ENCODE measurements at places on chromosomes 13 and 19.

DNA sequence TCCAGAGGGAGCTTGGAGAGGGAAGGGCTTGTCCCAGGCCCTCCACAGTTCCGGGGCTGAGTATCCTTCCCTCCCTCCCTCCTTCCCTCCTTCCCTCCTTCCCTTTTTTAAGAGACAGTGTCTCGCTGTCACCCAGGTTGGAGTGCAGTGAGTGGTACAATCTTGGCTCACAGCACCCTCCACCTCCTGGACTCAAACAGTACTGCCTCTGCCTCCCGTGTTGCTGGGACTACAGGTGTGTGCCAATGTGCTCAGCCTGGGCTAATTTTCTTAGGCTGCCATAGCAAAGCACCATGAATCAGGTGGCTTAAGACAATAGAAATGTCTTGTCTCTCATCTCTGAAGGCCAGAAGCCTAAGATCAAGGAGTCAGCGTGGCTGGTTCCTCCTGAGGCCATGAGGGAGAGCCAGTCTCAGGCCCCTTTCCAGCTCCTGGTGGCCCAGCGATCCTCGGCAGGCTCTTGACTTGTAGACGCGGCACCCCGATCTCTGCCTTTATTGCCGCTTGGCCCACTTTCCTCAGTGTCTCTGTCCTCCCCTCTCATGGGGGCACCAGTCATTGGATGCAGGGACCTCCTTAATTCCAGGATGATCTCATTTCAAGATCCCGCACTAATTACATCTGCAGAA is 47.5 kb downstream of the CRTC1 start:
- DNase-seq = no peak

DNA sequence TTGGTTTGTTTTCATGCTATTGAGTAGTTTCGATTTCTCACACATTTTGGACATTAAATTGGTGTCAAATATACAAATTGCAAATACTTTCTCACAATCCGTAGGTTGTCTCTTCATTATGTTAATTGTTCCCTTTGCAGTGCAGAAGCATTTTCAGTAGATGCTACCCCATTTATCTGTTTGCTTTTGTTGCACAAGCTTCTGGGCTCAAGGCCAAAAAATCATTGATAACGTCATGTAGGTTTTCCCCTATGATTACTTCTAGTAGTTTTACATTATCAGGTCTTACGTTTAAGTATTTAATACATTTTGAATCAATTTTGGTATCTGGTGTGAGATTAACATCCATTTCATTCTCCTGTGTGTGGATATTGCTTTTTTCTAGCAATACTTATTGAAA is 14.0 kb upstream of the ZNF347 start:
- DNase-seq = no peak

GRCh38 chr13:40624986-40625385 is 41.5 kb downstream of the FOXO1 start:
- DNase-seq = no peak

- DNase-seq = no peak
Measured at GRCh38 chr13:28872427-28873176, 52.5 kb downstream of the MTUS2 start.

DNA sequence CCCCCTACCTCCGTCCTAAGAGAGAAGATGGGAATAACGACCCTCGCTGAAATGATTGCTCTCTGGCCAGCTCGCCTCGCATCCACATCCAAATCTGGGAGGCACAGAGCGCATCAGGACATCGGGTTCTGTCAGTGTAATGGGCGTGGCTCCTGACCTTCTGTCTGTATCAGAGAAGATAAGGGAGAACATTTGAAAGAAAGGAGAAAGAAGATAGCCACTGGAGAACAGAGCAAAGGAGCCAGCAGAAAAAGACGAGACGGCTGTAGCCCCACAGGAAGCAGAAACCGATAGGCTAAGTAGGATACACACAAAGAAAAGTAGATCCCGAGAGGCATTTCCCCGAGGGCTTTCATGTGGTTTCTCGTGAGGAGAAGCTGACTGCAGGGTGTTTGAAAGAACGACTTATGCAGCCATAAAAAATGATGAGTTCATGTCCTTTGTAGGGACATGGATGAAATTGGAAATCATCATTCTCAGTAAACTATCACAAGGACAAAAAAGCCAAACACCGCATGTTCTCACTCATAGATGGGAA is 14.0 kb upstream of the GJB2 start:
- no peak for DNase-seq

Measured in AG20443 (cell line).